NCI-H460 (cell line): ENCODE measurements at places on chromosomes 7 and 10. TPM values are rescaled to one million over a fixed set of nuclear protein-coding genes. Genes with fewer than 3 reads are reported as not detected.

Gene OPTN
- 13.2 and 13.3 TPM in 2 replicates for total RNA-seq

DNA sequence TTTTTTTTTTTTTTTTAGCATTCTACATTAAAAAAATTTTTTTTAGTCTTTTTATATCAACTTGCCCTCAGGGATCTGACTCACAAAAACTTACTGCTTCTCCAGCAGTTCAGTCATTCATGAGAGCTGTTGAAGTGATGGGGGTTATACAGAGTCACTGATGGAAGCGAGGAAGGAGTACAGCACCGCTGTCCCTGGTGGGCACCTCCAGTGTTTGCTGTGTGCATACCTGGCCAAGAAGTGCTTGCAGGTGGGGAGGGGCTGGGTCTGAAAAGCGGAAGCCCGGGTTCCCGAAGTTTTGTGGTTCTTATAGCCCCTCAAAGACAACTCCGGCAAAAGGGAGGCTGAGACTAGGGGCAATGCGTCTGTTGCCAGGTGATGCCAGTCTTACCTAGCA is 46.2 kb downstream of the MINDY4 start:
- DNase-seq, result no peak

DNA sequence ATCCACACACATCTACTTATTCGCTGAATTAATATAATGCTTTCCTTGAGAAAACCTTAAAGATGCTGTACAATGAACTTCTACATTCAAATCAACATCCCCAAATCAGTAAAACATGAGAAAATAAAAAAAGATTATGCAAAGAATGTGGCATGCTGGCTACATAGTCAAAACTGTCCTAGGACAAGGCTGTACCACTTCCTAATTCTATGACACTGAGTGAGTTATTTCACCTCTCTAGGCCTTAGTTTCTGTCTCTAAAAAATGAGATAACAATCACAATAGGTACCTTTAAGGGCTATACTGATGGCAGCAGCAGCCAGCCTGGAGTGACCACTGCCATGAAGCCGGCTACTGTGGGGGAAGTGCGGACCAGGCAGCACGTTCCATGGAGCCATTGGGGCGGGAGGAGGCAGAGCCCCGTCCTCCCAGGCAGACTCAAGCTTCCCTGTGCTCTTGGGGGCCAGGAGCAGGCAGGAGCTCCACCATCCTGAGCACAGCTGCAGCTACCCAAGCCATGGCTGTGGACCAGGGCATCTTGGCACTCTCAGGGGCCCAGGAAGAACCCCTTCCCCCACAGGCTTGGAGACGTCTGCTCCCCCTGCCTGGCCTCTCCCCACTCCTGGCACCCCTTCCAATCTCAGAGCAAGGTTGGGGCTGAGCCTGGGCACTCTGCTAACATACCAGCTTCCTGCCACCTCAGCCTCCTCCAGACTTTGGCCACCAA is 110.2 kb downstream of the ELAPOR2 start:
- no peak for DNase-seq

DNA sequence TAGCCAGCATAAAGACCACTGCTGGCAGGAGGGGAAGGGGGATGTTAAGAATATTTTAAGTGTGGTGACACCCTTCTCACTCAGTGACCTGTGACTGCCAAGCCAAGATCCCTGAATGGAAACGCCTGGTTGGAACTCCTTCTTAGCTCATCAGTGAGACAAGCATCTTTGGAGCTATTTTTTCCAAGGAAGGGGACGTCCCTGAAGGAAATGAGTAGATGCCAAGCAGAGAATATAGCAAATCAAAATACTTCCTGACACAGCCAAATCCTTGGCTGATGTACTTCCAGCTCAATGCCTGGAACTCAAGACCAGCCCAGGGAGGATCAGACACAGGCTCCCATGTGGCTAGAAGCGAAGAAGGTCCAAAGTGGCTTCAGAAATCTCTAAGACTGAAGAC is 82.2 kb downstream of the SORBS1 start:
- no peak for DNase-seq

- DNase-seq, result no peak
These were observed 55.8 kb upstream of the RNF148 start for GRCh38 chr7:122758501-122758900.

- no peak for DNase-seq
These were observed 11.3 kb downstream of the SLC16A9 start for GRCh38 chr10:59698326-59698725.

GRCh38 chr10:53886325-53887300 is 914.4 kb downstream of the PCDH15 start:
- peak; percentile 24 for DNase-seq

- no peak for DNase-seq
These were observed 38.6 kb downstream of the IL6 start for GRCh38 chr7:22765609-22766008.

GRCh38 chr10:127921753-127922145 is 14.8 kb downstream of the PTPRE start:
- DNase-seq, result no peak

DNA sequence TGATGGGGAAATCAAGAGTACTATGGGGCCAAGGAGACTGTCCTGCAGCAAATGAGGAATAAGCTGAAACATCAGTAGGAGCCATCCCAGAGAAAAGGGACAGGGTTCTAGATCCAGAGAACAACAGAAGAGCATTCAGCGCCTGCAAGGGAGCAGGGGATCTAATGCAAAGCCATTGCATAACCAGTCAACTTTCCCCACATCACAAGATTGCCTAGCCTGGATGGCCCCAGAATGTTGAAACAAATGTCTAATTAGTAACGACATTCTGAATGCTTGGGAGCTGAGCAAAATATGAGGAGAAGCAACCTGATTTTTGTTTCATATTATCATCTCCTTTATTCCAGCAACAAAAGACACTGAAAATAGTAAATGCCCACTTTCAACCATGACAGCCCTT is 2.7 kb upstream of the MPP7 start:
- no peak for DNase-seq

- no peak for DNase-seq
These were observed 39.0 kb downstream of the PARP12 start for GRCh38 chr7:140023728-140024127.
